GM12892 (cell line): ENCODE measurements at places on chromosomes 11 and 22.

DNA sequence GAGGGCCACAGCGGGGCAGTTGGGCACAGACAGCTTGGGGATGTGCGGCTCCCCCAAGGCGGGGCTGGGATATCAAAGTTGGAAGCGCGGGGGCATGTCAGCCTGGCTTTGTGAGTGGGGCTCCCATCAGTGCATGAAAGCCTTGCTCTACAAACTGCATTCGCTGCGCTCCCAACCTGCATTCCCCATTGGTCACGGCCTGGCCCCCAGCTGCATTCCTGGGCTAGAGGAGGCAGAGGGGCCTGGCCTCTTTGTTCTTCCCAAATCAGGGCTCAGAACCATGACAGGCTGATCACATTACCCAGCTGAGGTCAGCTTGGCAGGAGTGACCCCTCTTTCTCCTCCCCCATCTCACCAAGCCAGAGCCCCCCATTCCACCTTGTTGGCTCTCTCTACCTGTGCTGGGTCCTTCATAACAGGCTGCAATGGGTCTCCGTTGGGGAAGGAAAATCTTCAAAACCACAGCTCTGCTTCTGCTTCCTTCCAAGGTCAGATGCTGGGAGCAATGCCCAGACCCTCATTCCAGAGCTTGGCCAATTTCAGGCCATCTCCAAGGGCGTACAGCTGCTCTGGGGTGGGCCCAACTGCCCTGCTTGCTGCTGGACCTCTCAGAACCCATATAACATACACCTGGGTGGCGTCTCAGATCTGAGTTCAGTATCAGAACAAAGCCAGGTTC lies 38.7 kb upstream of the CDON start:
- DNase-seq: no peak

DNA sequence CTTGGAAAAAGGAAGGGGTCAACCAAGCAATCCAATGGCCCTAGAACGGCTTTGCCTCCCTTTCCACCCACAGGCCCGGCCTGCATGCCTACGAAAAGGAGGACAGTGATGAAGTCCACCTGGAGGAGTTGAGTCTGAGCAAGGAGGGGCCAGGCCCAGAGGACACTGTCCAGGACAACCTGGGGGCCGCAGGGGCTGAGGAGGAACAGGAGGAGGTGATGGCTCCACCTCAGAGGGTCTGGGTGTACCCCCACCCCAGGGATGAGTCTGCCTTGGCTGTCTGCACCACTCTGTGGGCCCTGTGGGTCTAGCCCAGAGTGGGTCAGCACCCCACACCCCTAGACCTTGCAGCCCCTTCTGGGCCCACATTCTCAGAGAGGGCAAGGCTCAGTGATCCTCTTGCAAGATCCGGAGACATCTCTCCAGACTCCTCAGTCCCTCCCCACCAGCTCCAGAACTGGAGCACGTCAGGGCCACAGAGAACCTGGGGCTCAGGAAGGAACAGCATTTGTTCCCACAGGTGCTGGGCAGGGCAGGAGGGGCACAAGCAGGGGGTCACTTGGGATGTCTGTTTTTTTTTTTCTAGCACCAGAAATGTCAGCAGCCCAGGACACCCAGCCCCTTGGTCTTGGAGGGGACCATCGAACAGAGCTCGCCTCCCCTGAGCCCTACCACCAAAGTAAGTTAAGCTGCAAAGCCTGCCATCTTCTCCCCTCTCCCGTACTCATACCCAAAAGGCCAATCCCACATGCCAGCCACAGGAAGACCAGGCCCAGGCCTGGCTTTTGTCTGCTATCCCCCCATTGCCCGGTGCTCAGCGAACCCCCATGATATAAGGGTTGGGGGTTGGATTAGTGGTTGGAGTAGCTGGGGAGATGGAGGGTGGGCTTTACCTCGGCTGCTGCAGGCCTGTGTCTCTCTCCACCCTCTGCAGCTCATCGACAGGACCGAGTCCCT lies 8.1 kb downstream of the PRR33 start:
- DNase-seq: no peak

GRCh38 chr22:19059481-19060278 lies 62.5 kb downstream of the DGCR2 start:
- DNase-seq: no peak

DNA sequence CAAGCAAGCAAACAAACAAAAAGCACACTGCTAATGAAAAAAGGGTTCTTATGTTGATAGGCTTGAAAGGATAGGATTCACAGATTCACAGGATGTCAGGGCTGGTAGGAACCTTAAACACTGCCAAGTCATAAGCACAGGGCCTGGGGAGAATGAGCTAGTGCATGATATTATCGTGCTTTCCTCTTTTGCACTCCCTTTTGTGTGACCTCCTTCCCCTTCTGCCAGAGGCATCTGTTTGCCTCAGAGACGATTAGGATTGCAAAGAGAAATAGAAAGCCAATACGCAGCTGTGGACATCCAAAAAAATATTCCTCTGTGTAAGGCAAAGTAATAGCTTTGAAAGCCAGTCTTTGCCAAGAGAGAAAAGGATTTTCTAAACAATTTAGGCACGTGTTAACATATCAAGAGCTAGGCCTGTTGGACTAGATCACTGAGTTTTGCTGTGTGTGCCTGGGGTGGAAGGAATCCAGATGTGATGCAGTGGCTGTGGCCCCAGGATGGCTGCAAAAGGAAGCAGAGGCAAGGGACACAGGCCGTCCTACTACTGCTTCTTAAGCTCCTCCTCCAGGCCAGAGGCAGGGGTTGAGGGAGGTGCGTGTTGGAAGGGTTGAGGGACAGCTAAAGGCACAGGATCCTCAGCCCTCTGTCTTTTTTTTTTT lies 30.6 kb downstream of the MCHR1 start:
- no peak for DNase-seq

DNA sequence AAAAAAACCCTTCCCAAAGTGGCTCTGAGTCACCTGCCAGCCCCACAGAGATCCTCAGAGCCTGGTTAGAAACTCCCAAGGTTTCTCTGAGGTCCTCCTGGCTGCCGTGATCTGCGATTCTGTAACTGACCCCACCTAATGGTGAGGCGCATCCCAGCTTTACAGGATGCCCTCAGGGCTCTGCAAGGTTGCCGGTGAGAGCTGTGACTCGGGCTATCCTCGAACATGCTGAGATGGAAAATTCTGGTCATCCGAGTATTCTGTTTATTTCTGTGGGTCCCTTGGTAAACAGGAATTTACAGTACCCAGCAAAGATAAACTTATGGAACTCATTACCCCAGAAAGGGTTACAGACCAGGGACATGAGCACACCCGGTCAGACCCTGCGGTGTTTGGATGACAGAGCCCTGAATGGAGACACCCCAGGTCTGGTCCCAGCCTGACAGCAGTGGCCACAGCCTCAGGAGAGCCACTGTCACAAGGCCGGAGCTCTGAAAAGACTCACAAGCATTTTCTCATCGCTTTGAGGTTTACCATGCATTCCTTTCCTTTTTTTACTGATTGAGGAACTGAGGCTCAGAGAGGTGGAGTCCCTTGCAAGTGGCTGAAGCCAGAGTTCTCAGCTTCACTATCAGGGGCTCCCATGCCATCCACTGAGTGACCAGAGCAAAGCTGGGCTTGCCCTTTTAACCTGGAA lies 22.2 kb downstream of the LIF start:
- no peak for DNase-seq

DNA sequence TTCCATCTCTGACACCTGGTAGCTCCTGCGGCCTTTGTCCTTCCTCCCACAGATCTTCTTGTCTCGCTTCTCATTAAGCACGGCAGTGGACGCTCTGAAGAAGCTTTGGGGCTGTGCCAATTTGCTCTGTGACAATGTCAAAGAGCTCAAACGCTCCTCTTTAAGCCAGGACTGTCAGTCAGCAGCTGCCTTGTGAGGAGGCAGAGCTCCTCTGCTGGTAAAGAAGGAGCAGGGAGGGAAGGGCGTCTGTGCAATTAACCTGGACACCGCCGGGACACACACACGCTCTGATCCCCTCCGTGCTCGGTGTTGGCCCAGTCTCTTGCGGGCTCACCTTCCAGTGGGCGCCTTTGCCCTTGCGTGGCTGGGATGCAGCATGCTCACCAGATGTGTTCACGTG lies 373.9 kb downstream of the BRD1 start:
- no peak for DNase-seq

DNA sequence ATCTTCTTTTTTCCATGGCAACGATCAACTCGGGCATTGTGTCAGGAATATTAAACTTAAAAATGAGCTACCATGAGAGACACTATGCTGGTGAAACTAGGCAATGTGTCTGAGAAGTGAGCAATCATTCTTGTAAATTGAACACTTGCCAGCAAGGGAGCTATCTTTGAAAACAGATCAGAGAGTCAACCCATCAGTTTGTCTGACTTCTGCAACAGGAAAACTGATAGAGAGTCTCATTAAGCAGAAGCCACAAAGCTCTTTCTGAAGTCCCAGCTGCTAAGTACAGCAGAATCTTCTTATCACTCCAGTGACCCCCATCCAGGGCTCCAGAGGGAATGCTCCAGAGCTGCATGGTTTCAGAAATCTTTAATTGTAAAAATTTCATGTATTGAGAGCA lies 114.7 kb downstream of the MSANTD4 start:
- DNase-seq: no peak

- no peak for DNase-seq
Observed at GRCh38 chr11:126838779-126839178, 161.8 kb downstream of the KIRREL3 start.

DNA sequence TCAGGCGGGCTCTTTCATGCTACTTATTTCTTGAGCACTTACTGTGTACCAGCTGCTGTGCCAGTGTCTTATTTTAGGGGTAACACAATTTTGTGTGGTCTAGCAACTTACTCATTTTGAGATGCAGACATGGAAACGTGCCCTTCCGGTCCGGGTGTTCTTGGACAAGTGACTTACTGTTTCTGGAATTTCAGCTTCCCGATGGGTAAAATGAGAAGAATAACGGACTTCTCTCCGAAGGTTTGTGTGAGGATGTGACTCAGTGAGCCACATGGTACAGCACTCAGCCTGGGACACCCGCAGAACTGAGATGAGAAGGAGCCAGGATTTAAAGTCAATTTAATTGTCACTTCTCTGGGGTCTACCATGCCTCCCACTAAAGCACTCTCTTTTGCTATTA lies 114.5 kb upstream of the SYT13 start:
- no peak for DNase-seq

GRCh38 chr11:74443071-74443864 lies 24.1 kb downstream of the KCNE3 start:
- no peak for DNase-seq

GRCh38 chr22:49108636-49109315 lies 718.9 kb downstream of the BRD1 start:
- DNase-seq: no peak

- DNase-seq: no peak
Observed at GRCh38 chr11:45023065-45023365, 72.3 kb upstream of the TP53I11 start.

DNA sequence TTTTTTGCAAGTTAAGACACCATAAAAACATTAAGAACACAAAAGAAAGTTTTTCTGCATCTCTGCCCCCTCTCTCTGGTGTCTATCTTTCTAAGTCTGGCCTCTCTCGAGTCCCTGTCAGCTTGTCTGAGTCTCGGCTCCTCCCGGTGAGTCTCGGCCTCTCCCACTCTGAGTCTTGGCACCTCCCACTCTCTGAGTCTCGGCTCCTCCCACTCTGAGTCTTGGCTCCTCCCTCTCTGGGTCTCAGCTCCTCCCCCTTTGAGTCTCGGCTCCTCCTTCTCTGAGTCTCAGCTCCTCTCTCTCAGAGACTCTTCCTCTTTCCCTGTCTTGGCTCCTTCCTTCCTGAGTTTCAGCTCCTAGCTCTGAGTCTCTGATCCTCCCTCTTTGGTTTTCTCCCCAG lies 72.5 kb upstream of the AMPD3 start:
- no peak for DNase-seq

DNA sequence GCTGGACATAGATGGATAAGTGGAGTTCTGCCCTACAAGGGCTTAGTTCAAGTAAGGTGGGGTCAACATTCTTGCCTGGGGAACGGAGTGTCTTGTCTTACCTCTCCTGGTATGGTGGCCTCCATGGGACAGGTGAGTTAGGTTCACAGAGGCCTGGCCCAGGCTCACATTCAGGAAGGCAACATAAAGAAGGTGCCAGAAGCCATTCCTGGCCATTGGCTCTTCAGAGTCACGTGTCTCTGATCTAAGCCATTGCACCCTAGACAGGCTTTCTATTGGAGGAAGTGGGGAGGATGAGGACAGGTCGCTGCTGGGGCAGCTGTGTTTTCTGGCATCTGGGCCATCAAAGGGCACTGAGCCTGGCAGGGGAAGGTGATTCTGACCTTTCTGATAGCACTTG lies 14.8 kb downstream of the LMO2 start:
- no peak for DNase-seq

DNA sequence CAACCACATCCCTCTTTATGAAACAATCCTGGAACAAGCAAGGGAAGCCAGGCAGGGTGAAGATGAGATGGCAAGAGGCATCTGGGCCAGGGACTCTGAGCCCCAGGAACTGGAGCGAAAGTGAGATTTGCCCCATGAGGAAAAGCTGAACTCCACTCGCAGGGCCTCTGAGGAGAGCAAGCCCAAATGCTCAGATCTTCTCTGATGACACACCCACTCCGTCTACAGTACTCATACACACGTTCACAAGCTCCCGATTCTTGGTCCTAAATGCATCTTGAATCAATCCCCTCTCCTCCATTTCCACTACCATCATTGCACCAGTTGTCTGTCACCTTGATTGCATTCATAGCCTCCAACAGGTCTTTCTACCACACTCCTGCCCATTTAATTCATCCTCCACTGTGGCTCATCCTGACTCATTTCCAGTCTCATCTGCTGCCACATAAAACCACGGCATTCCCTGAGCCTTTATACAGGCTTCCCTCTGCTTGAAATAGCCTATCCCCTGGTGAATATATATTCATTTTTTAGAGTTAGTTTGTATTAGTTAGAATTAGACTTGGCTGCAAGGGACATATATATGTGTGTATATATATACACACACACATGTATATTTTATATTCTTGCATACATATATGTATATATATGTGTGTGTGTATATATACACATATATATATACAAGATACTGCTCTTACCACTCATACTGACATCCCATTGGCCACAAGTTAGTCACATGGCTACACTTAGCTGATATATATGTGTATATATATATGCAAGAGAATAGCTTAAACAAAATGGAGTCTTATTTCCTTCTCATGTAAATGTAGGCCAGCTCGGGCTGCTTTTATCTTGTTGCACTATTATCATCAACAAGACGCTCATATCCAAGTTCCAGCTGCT lies 1.4 kb upstream of the APOA5 start:
- no peak for DNase-seq

DNA sequence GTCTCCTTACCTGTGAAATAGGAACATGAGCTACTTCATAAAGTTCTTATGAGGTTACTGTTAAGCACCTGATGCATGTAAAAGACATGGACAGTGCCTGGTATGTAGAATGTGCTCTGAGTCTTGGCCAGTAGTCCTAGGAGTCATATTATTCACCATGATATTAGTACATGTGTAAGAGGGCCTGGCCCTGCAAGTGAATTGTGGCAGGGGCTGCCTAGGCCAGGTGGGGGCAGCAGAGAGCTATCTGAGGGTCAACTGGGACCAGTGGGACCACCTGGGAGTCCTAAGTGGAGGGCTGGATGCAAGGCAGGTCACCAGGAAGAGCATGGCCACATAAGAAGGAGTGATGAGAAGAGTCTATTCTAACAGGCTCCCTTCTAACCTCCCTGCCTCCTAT lies 529.5 kb downstream of the SOX6 start:
- DNase-seq: no peak

GRCh38 chr22:21982338-21982965 lies at the start of gene TOP3B:
Gene TOP3B (minus strand): TSS chr22:21982787. CDS start chr22:21975709, 7,078 bp downstream.
- peak; percentile 81 for DNase-seq
